ENCODE measurements at places on chromosomes 1 and 21.
A peak's percentile ranks its signal among the peaks of the same experiment; 100 is the strongest.

DNA sequence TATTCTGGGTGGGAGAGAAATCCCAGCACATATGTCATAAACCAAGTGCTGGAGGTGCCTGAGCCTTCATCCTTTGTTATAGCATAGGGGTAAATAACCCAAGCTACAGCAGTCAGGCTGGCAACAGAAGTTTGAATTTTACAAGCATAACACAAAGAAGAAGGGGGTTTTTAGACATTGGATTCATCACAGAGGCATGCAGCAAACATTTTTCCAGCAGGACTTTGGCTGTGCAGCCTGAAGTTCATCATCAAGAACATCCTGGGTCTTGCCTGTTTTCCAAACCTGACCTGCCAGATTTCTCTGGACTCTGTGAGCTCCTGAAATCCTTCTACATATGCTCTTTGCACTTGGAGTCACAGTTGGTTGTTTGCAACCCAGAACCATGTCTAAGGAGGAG is 16.2 kb downstream of the PTGER3 start:
- no peak for DNase-seq

GRCh38 chr21:33510826-33511225 is 19.3 kb upstream of the DNAJC28 start:
- DNase-seq: no peak

GRCh38 chr1:222375701-222376100 is 172.2 kb downstream of the HHIPL2 start:
- no peak for DNase-seq

DNA sequence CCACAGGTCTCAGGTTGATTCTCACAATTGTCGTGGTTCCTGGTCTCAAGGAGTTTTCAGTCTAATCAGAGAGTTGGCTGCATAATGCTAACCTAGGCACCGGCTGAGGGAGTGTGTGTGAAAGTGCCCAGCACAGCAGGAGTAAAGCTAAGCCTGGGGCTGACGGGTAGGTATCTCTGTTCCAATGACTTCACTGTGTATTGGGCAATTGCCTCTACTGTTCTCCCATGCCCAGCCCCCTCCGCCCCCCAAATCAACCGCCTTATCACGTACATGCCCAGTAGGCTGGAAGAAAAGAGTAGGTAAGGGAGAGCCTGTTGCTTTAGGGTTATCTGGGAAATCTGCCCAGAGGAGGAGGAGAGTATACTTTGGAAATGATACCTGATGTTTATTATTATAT is 54.7 kb downstream of the MRPS6 start:
- DNase-seq: no peak

GRCh38 chr1:232684371-232685105 is 54.6 kb upstream of the SIPA1L2 start:
- DNase-seq: no peak

DNA sequence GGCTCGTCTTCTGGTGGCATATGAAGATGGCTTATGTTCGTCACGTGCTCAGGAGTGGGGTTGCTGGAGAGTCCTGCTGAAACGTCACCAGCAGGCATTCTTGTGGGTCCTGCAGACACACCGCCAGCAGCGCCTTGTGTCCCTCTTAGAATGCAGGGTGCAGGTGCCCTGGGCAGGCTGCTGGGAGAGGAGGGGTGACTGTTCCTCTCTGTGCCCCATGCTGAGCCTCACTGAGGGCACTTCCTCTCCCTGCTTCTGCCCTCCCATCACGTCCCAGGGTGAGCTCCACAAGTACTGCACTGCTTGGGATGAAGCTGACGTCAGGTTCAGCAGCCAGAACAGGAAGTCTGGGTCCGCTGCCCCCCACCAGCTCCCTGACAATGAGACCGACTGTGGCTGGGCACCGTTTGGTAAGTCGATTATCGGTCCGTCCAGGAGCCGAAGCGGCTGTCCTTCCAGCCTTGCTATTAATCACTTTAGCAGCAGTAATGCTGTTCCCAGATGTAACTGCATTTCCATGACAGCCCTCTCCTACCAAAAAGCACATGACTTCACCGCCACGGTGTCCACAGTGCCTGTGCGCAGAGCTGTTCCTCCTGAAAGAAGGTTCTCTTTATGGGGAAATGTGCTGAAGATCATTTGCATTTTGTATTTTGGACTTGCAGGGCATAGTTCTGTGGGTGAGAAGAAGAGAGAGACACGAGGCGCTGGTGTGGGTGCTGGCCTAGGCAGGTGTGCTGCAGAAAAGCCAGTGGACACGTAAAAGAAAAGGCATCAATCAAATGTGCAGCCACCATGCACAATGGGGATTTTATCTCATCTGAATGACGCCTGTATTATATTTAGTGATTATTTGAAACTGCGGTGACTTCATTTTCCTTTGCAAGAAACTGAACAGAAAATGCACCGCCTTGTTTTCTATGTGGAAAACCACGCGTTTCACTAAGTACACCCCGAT is 21.0 kb downstream of the SLC37A1 start:
- DNase-seq: no peak

DNA sequence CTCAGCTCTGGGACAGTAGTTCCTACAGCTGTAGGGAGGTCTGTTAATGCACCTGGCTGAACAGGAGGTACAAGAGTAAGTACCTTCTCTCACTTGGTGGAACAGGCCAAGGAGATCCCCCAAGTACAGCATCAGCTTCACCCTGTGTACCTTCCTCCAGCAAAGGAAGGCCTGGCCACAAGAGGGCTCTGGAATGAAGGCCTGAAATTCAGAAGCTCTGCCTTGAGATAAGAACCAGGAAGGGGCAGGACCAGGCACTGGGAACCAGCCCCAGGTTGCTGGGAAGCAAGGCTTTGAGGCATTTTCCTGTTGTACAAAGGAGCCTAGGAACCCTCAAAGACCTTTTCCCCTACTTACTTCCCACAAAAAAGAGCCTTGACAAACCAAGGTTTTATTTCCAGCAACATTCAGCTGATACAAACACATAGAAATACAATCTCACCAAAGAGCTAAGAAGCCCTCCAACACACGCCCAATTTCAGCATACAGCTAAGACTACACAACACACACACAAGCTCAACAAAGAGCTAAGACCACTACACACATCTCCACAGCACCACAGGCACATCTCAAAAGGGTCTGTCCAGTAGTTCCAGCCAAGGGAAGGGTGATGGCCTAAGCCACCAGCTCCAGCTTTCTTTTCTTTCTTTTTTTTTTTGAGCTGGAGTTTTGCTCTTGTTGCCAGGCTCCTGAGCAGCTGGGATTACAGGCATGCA is 23.5 kb downstream of the F11R start:
- DNase-seq: peak; percentile 30

DNA sequence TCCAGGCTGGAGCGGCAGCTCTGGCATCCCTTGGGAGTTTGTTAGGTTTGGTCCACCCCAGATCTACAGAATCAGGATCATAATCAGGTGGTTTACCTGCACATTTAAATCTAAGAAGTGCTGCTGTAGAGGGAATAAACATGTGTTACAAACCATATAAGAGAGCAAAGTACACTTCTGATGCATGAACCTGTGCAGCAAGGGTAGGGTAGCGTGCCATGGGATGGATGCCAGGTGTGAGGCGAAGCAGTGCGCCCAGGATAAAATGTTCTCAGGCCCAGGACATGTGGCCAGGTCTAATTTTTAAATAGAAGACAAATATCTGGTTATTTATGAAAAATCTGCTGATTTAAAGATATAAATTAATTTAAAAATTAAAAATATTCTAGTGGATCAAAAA is 308.8 kb upstream of the USP24 start:
- DNase-seq: no peak

GRCh38 chr1:107138166-107138565 is 2.7 kb upstream of the NTNG1 start:
- no peak for DNase-seq

- no peak for DNase-seq
Observed at GRCh38 chr1:178493301-178493741, 3.4 kb downstream of the CLEC20A start.

- DNase-seq: no peak
Observed at GRCh38 chr21:38148046-38148445, 108.7 kb upstream of the KCNJ15 start.

DNA sequence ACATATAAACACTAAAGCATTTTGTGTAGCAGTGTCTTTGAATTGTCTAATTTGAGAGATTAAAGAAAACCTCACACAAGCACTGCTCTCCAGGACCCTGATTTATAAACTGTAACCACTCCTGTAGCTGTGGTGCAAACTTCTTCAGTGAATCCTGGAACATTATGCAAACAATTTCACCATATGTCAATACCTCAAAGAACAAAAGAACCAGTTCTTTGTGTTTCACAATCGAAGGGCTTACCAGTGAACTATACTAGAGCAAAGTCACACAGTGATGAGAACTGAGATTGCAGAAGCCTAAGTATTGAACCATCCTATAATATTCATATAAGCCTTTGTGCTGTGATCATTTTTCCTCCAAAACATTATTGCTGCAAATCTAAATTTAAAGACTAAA is 21.5 kb downstream of the DPH5 start:
- no peak for DNase-seq

GRCh38 chr1:62142496-62142895 is 52.2 kb upstream of the L1TD1 start:
- DNase-seq: no peak

DNA sequence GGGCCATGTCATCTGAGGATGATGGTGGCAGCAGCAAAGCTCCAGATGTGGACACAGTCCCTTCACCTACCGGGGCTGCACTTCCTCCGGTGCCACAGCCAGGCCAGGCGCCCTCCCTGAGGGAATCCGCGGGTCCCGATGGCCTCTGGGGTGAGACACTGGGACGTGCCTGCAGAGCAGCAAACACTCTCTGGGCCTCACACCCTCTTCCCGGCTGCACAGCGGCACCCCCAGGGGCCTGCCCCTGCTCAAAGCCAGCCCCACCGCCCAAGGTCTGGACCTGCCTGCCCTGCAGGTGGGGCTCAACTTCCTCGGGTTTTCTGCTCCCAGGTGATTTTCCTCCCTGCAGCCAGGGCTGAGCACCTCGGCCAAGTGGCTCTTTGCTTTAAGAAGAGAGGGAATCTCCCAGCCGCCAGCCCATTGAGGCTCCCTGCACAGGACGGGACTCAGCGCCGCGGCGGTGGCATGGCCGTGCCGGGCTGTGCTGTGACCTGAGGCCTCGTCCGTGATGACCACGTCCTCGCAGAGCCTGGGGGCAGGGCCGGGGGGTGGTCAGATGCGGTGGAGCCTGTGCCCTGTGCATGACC is 21.3 kb upstream of the COL18A1 start:
- no peak for DNase-seq

DNA sequence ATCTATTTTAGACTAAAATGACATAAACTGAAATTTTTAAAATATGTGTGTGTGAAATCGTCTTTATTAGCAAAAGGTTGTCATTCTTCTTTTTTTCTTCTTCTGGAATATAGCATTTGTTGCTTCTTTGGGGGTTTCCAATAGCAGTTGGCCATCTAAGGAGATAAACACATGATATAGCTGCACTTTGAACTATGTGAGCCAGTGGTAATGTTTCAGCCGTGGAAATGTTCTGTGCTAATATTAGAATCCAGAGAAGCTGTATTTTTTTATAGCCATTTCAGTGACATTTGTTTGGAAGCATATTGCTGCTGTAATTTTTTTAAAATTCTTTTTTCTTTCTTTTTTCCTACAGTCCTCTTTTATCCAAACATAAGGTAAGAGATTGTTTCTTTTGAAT is 75.1 kb downstream of the CNST start:
- DNase-seq: no peak

DNA sequence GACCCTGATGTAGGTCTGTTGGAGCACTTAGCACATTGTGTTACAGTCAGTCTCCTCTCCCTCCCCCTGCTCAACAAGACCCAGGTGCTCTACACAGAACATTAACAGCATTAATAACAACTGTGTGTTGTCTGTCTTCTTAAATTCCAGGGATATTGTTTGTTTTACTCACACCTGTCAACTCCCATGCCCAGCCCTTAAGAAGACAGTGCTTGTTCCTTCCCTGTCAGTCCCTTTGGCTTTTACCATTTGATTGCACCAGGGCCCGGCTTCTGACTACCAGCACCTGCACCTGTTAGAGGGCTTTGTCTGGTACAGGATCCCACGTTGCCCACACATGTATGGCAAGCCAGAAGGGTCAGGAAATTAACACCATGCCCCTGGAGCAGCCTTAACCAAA is 11.7 kb downstream of the RIMKLA start:
- no peak for DNase-seq

DNA sequence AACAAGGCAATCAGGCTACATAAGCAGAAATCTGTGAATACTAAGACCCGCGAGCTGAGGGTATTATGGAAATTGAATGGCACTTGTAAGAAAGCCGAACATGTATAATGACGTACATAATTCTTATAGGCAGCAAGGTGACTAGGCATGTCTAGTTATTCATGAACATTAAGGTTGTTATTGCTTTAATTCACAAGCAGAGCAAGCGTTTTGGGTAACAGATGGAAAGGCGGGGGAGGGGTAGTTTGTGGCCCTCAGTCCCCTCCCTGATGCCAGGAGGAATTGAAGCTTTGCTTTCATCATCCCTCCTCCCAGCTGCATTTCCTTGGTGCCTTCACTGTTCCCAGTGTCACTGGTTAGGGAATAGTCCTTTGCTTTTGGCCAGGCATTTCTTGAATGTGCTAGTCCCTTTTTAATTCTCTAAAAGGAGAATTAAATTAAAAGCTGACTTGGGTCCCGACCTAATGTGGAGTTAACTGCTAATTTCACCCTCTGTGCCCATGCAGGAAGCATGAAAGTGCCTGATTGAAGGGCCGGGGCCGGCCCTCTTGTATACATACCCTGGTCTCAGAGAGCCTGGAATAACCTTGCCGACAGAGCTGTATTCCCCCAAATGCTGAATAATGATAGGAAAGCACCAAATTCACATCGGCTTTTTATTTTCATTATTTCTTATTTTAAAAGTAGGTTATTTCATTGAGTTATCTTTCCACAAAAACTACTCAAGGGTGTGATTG is 42.5 kb downstream of the RYR2 start:
- no peak for DNase-seq

DNA sequence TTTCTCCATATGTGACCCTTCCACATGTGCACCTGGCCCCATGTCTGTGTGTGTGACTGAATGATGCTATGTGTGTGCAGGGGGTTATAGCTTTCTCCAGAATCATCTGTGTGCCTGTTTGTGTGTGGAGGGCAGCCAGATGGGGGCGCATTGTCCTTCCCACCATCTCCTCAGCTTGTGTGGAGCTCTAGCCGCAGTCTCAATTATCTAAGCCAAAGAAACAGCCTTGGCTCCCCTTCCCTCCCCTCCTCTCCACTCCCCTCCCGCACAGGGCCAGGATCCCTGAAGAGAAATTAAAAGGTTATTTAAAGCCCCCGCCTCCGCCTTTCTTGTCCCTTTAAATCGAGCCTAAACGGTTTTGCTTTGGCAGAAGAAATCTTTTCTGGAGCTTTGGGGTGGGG is 1.8 kb upstream of the DMBX1 start:
- no peak for DNase-seq

- DNase-seq: peak; percentile 38
Observed at GRCh38 chr1:41662061-41662764, 177.7 kb upstream of the EDN2 start.

DNA sequence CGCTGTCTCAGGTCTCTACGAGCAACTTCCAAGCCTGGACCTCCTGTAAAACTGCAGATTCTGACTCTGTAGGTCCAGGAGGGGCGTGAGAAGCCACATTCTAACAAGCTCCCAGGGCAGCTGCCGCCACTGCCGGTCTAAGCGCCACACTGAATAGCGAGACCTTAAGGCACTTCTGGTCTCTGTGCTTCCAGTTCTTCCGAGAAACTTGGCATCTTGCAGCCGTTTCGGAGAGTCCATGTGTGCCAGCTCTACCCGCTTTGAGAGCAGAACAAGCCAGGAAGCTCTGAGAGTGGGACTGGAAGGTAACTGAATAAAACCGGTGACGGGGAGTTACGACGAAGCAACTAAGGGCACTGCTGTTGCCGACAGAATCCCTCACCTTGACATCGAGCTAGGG is 12.5 kb downstream of the AGT start:
- DNase-seq: no peak
